Retinal pigment epithelial cell (primary cell): ENCODE measurements at places on chromosomes 11 and 22.

- no peak for DNase-seq
Observed at GRCh38 chr22:26499188-26499703, 13.0 kb downstream of the TFIP11 start.

GRCh38 chr11:36450110-36450572 lies 59.9 kb downstream of the TRAF6 start:
- DNase-seq = no peak

- DNase-seq = no peak
Observed at GRCh38 chr11:50030193-50030592, 2.5 kb upstream of the OR4C45 start.

DNA sequence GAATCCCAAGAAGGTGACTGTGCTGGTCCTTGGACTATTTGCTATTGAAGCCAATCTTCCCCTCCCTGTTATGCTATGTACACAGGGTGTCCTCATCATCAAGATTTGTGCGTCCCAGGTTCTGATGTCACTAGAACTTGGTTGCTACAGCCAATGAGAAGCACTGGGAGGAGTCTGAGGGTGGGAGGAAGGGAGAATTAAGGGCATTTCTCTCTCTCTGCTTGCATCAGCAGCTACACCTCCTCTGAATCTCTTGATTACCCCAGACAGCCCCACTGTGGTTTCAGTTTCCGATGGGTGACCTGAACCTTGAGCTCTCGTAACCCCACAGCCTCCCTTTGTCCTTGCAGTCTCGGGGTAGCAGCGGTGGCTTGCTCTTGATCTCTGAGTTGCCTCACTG lies 212.4 kb upstream of the SESN3 start:
- no peak for DNase-seq

DNA sequence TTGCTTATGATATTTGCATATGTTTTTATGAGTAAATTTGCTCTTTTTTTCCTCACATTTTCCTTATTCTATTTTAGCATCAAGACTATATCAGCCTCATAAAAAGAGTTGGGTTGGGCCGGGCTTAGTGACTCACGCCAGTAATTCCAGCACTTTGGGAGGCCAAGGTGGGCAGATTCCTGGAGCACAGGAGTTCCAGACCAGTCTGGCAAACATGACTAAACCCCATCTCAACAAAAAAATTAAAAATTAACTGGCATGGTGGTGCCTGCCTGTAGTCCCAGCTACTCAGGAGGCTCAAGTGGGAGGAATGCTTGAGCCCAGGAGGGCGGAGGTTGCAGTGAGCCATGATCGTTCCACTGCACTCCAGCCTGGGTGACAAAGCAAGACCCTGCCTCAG lies 148.8 kb upstream of the ANO5 start:
- DNase-seq = no peak

GRCh38 chr11:78921509-78921908 lies 346.8 kb upstream of the NARS2 start:
- DNase-seq = no peak

- no peak for DNase-seq
Observed at GRCh38 chr11:118842369-118842768, 41.3 kb upstream of the CXCR5 start.

DNA sequence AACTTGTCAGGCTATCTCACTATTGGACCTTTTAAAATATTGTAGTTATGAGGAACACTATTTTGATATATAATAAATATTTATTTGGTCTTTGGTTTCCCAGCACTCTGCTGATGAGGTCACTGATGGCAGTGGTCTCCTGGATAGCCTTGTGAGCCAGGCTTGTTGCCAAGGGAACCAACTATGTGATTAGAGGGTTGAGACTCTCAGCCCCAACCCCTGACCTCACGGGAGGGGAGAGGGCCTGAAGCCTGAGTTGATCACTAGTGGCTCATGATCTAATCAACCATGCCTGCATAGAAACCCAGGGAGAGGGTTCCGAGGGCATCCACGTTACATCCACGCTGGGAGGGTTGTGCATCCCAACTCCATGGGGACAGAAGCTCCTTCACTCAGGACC lies 10.8 kb downstream of the PANX1 start:
- DNase-seq = no peak

GRCh38 chr11:2134022-2135010 lies 4.9 kb downstream of the IGF2 start:
- no peak for DNase-seq

DNA sequence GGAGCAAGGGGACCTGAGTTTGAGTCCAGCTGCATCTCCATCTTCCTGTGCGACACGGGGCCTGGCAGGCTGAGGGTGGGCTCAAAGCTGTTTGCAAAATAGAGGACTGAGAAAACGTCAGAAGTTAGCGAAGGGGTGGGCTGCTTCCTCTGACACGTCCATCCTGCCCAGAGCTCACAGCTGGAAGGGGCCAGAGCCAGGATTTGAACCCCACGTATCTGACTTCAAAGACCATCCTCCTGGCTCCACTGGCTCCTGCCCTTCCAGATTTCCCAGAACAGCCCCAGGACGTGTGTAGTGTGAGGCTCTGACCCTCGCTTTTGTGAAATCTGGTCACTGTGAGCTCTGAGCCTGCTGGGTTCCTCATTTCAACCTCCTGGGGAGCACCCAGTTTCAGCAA lies 56.3 kb downstream of the CD82 start:
- DNase-seq = no peak

DNA sequence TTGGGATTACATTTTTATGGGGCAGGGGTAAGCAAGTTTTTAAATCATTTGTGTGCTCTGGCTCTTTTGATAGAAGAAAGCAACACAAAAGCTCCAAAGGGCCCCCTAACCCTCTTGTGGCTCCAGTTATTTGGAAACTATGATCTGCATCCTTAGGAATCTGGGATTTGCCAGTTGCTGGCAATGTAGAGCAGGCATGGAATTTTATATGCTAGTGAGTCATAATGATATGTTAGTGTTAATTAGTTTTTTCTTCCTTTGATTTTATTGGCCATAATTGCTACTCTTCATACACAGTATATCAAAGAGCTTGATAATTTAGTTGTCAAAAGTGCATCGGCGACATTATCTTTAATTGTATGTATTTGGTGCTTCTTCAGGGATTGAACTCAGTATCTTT lies 10.1 kb downstream of the RAG1 start:
- peak; percentile 79 for DNase-seq

GRCh38 chr22:42991010-42991651 lies 23.8 kb downstream of the PACSIN2 start:
- DNase-seq = peak; percentile 65

GRCh38 chr11:42901084-42901483 lies 410.7 kb upstream of the API5 start:
- no peak for DNase-seq

GRCh38 chr22:25395915-25396314 lies 168.6 kb upstream of the GRK3 start:
- DNase-seq = no peak

GRCh38 chr11:113241636-113242054 lies 72.7 kb upstream of the TTC12 start:
- no peak for DNase-seq

DNA sequence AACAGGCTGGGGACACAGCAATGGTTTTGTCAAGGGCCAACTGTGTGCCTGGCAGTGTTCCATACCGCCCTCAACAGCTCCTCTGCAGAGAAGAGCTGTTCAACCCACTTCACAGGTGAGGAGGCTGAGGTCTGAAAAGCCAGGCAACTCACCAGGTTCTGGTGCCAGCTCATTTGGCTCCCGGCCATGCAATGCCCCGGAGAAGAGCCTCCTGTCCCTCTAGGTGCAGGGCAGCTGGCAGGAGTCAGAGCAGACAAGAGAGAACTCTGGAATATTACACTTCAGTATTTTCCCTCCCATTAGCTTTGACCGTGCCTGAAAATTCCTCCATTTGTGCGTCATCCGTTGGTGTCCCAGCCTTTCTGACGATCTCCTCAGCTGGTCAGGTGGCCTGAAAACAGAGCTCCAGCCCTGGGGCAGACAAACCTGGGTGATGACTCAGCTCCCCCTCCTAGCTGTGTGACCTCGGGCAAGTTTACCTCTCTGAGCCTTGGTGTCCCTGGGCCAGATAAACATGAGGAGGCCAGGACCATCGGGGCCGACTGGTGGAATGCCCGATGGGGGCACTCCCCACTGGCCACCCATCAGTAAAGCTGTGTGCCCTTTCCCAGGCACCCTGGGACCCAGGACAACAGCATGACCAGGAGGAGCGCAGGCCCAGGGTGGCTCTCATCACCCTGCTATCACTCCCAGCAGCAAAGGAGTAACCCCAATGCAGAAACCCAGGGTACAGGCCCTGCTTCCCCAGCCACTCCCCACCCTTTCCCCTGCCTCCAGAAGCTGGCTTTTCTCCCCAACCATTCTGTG lies 9.6 kb upstream of the C1QTNF6 start:
- DNase-seq = no peak

DNA sequence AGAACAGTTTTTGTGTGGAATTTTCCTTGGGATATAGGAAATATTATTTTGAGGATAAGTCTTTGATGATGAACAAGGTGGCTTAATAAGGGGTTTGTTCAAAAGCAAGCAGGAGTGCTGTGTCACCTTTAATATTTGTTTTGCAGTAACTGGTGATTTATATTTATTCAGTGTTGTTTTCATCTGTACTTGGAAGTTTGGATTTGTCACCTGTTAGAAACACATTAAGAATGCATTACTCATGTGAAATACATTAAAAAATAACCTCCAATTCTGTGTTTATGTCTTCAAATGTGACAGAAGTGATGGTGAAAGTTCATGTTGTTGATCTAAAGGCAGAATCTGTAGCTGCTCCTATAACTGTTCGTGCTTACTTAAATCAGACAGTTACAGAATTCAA lies 70.5 kb downstream of the DKK3 start:
- DNase-seq = no peak

DNA sequence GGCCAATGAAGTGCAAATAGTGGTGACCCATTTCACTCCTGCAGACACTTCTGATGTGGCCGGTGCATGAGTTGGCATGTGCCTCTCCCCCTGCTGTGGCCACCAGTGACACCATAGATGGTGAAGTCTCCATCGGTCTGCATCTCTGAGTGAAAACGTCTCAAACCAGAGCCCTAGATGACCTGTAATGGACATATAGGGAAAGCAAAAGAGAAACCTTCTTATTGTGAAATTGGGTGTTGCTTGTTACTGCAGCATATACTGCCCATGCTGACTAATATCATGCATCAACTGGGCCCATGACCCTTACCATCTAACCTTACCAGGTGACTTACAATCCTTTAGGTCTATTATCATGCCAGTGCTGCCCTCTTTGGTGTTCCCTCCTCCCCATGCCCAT lies 11.7 kb upstream of the VPS37C start:
- DNase-seq = no peak
